ENCODE measurements at places on chromosomes 1 and 21.

DNA sequence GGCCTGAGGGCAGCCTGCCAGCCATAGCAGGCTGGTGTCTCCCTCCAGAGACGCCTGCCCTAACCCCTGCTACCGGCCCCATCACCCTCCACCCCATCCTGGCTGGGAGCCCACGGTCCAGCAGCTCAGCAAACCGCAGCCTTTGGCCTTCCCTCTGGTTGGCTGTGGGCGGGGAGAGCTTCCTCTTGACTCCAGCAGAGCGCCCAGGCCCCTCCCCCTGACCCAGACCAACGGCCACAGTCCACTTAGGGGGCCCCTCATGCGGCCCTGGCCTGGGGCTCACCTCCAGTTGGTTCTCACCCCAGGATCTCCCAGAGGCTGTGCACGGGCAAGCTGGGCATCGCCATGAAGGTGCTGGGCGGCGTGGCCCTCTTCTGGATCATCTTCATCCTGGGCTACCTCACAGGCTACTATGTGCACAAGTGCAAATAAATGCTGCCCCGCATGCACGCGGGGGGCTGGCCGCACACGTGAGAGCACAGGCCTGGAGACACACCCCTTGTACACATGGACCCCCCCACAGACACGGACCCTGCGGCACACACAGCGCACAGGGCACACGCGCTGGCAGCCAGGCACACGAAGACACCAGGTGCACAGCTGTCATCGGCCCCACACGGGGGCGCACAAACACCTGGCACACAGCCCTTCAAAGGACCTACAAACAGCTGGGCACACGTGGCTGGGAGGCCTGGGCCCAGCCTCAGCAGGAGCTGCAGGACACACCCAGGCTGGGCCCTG, 3.1 kb downstream of the SMIM1 start:
- DNase-seq: peak; percentile 53

GRCh38 chr21:34908419-34909055, 140.6 kb downstream of the RUNX1 start:
- no peak for DNase-seq

- no peak for DNase-seq
Measured at GRCh38 chr1:117026361-117026760, 24.8 kb downstream of the CD101 start.

- no peak for DNase-seq
Measured at GRCh38 chr1:180953291-180954004, 40.8 kb downstream of the KIAA1614 start.

DNA sequence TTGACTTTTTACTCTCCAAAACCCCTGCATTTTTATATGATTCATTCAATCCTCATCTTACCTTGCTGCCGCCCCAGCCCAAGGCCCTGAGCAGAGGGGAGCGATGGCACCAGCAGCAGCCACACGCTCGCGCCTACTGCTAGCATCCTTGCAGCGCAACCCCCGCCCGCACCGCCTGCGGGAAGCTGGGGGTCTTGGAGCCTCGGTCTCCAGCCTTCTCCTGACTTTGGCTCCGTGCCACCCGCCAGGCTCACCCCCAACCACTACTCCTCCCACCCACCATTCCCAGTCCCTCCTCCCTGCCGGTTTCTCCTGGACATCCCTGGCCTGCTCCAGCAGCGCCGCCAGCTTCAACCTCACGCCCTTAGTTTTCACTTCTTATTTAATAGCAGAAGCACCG, 76.6 kb downstream of the RPE65 start:
- no peak for DNase-seq

DNA sequence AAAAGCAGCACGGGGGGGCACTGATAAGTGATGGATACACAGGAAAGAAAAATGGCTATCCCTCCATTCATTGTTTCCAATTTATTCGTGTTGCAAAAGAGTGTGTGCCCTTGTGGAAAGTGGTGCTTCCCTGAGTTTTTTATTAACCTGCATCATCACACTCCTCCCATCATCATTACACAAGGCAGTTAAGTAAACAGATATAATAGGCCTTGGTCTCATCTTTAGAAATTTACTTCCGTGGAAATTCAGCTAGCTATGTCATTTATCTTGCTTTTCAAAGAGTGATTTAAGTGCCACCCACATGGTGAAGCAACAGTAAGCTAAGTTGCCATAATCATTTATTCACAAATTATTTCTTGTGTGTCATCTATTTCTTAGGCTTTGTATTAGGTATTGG, 473.3 kb downstream of the NEGR1 start:
- no peak for DNase-seq

- no peak for DNase-seq
Measured at GRCh38 chr1:46087891-46088290, 44.5 kb downstream of the PIK3R3 start.

- no peak for DNase-seq
Measured at GRCh38 chr1:211035821-211036380, 98.0 kb downstream of the KCNH1 start.

GRCh38 chr1:44640200-44640853, 34.0 kb downstream of the TMEM53 start:
- DNase-seq: no peak

DNA sequence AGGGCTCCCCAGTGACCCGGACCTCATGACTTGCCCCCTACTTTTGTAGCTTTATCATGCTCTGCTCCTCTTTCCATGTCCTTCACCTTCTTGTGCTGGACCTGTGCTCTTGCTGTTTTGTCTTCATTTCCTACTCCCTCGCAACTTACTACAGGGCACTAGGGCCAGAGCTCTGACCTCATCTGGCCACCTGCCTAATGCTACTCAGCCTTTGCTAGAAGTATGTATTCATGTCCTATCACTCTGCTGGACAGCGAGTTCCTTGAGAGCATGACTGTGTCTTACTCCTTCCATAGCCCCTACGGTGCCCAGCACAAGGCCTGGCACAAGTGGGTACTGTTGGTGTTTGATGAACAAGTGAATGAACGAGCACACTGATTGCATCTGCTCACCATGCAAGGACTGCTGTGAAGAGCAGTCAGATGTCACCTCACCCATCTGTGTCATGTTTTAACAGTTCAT, 1.9 kb downstream of the MTFR1L start:
- no peak for DNase-seq

DNA sequence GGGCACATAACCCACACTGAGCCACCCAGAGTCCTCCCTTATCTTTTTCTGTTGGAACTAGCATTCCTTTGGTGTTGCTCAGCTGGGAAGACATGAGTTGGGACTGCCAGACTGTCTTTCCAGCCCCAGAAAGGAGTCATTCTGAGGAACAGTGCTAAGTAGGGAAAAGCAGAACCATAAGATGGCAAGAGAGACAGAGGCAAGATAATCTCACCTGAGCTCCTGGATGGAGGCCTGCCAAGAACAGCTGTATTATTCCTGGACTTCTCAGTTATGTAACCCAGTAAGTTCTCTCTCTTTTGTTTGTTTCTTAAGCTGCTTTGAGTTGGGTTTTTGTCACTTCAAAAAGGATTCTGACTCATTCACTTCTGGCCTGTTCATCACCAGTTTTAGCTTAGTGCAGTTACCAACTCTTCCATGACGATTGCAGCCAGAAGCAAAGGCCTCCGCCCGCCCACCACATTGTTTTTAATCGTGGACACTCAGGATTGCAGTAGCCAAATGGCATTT, 134.4 kb downstream of the OMA1 start:
- no peak for DNase-seq

DNA sequence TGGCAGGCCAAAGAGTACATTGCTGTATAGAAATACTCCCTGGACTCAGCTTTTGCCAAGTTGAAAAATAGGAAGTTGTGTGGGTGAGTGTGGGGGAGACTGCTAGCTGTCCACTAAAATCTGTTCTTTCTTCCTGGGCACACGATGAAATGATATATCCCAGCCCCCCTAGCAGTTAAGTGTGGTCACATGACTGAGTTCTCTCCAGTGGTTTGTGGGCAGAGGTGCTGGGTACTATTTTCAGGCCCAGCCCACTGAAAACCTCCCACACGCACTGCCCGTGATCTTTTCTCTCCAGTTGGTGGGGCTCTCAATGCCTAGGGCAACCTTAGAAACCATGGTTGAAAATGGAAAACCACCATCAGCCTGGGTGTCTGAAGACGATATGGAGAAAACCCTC, 119.7 kb upstream of the LMO4 start:
- no peak for DNase-seq

- DNase-seq: no peak
Measured at GRCh38 chr1:237677979-237678378, 212.7 kb downstream of the ZP4 start.

Data from activated CD4-positive, alpha-beta T cell treated with anti-CD3 and anti-CD28 coated beads, Interleukin-2, amount 50 U/mL, for 1 hour (primary cell).